ENCODE measurements at places on chromosomes 2 and 18. TPM values are rescaled to one million over a fixed set of nuclear protein-coding genes. Genes with fewer than 3 reads are reported as not detected.
A peak's percentile ranks its signal among the peaks of the same experiment; 100 is the strongest.

GRCh38 chr2:128996078-128996477 is 677.4 kb upstream of the HS6ST1 start:
- DNase-seq = no peak

DNA sequence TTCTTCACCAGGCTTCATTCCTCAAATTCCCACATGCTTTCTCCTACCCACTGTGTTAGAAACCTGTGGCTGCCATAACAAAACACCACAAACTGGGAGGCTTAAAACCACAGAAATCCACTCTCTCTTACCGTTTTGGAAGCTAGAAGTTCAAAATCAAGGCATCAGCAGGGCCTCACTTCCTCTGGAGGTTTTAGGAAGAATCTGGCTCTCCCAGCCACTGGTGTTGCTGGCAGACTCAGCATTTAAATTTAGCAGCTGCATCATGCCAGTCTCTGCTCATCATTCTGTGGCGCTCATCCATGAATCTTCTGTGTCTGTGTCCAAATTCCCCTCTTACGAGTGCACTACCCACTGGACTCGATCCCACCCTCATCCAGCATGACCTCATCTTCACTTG is 248.5 kb downstream of the ZNF516 start:
- DNase-seq = no peak

GRCh38 chr2:60834270-60834717 is 47.1 kb upstream of the REL start:
- no peak for DNase-seq

DNA sequence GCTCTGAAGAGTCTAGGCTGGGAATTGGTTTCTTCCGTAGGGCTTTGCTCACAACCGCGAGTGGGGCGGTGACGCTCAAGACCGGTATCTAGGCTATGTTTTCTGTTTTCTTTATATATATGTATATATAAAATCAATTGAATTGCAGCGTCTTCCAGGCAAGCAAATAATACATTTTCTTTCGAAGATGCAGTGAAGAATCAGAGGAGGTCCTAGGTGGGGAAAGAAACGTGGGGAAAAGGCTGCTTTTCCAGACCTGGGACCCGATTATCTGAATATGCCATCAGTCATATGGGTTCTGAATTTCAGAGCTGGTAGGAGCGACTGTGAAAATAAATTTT is 714 bp upstream of the SCN9A start:
- no peak for DNase-seq

DNA sequence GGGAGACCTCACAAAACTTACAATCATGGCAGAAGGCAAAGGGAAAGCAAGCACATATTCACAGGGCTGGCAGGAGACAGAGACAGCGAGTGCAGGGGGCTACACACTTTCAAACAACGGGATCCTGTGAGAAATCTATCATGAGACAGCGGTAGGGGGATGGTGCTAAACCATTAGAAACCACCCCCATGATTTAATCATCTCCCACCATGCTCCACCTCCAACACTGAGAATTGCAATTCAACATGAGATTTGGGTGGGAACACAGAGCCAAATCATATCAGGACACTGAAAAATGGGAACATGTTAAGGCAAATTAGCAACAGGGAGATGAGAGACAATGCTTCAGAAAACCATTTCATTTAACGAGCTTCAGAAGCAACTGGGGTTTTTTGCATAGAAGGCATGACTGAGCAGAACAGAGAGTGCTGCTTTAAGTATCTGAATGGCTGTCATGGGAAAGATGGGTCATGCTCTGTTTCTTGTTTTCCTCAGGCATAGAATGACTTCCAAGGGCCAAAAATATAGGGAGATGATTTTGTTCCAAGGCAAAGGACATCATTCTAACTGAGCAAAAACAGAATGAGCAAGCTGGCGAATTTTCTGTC is 100.8 kb upstream of the MAP2 start:
- no peak for DNase-seq

GRCh38 chr2:85175369-85176299 is 42.4 kb downstream of the TCF7L1 start:
- DNase-seq = peak; percentile 65

GRCh38 chr2:25255745-25256487 is 85.8 kb downstream of the DNMT3A start:
- DNase-seq = no peak

DNA sequence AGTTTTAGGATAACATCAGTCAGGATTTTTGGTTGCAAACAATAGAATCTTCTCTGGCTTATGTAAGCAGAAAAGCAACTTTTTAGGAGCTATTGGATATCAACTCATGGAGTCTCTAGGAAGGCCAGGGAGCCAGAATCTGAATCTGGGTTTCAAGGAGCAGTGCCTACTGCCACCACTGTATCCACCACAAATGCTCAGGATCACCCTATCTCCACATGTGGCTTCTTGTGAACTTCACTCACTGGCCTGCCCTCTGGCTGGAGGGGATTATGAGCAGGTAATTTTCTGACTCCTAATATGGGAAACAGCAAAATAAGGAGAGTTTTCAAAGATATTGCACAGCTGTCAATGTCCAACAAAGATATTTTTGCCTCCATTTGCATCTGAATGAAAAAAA is 142.9 kb downstream of the PKP4 start:
- no peak for DNase-seq

DNA sequence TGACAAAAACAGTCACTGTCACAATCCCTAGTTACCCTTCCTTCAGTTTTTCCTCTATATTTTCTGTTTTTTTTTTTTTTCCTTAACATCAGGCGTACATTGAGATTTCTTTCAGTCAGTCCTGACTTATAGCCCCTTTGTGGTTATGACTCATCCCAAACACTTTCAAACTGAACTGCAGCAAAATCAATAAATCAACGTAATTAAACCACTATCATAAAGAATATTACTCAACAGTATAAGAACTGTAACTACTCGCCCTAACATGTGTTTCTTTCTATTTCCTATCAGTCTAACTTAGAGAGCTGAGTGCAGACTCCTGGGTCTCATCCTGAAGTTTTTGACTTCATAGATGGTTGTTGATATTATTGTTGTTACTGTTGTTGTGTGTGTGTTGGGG is 523.5 kb downstream of the LRRTM4 start:
- peak; percentile 83 for DNase-seq

GRCh38 chr2:173191601-173192000 is 116.0 kb downstream of the MAP3K20 start:
- peak; percentile 83 for DNase-seq

DNA sequence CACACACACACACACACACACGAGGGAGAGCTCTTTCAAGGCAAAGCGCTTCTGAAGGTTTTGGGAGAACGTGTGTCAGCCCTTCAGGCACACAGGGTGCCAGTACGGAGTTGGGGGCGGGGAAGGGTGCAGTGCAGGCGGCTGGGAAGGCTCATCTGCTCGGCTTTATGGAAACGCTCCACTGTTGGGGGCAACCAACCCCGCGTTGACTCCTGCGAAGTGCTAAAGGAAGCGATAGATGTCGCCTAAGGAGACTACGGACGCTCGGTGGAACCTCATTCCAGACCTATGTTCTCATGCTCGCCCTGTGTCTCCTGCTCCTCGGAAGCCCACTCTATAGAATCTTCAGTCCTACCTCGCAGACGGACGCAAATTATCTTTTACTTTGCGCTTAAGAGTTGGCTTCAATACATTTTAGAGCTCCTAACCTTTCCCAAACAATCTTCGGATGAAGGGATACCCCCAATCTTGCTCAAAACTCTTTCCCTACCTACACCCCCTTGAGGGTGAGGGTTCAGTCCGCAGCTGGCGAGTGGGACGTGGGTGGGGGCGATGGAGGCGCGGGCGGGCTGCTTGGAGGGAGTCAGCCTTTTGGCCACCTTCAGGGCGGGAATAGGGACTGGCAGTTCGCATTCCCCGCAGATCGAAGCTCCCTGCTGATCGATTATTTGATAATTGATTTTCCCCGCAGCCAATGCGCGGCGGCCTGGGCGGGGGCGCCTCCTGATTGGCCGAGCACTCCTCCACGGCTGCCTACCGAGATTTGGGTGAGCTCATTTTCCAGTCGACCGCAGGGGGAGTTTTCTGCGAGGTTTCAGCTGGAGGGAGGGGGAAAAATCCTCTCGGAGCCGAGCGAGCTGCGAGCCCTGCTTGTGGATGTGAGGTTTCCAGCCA is 1.9 kb upstream of the MEIS1 start:
- DNase-seq = peak; percentile 88

DNA sequence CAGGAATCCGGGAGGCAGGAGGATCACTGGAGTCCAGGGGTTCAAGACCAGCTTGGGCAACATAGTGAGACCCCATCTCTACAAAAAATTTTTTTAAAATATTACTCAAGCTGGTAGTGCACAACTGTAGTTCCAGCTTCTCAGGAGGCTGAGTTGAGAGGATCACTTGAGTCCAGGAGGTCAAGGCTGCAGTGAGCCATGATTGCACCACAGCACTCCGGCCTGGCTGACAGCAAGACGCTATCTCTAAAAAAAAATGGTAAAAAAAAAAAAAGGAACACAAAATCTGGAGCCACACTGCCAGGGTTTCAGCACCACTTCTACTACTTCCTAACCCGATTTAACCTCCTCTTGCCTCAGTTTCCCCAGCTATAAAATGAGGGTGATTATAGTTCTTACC is 57.0 kb downstream of the STEAP3 start:
- DNase-seq = no peak

DNA sequence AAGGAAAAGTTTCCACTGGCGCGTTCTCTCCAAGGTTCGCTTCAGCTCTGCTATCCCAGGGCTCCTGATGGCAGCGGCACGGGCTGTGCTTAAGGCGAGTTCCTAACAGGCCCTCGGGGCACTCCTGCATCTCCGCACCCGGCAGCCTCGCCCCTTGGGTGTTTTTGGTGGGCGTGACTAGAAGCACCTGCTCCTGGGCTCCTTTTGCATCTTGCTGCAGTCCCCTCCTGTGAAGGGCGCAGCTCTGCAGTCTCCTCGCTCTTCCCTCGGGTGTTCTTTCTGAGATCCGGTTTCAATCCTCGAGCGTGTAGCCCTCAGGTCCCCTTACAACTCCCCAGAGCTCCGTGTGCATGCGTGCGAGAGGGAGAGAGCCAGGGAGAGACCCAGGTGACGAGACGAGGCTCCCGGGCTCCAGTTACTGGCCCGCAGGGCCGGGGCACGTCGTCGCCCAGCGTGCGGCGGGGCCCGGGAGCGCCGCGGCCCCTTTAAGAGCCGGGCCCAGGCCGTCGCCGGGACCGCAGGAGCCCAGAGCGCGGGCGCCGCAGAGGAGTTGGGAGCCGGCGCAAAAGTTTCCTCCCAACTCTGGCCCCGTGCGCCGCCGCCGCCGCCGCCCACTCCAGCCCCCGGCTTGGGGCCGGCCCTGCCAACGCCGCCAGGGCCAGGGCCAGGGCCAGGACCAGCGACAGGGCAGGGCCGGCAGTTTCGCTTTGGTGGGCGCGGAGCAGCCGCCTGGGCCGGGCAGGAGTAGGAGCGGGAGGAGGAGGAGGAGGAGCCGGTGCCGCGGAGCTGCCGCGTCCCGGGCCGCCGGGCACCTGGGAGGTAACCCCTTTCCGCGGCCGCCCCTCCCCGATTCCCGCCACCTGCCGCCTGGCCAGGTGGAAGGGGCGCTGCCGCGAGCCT is at the start of gene PARD3B:
Gene PARD3B (plus strand): TSS at position 515 of the 900 bp plus-strand sequence. CDS start 525 bp downstream, outside the sequence.
- peak; percentile 54 for DNase-seq

GRCh38 chr2:34001557-34001956 is 402.5 kb upstream of the FAM98A start:
- DNase-seq = no peak

The EVA1A gene
- total RNA-seq = 24.6 TPM

The SATB2 gene
- total RNA-seq = 8.8 TPM

The KIF5C gene
- 14.6 TPM for total RNA-seq

The TFPI gene
- 166 TPM for total RNA-seq

The KLHL30 gene
- total RNA-seq = 6.3 TPM

The ASPRV1 gene
- 0.10 TPM for total RNA-seq

All from A172 (cell line).